ENCODE measurements at places on chromosomes 11 and 22. TPM values are rescaled to one million over a fixed set of nuclear protein-coding genes. Genes with fewer than 3 reads are reported as not detected.
A peak's percentile ranks its signal among the peaks of the same experiment; 100 is the strongest.

The IL10RA gene
- 29.3 TPM for total RNA-seq

GRCh38 chr11:122150216-122151124, 34.5 kb upstream of the BLID start:
- no peak for DNase-seq

DNA sequence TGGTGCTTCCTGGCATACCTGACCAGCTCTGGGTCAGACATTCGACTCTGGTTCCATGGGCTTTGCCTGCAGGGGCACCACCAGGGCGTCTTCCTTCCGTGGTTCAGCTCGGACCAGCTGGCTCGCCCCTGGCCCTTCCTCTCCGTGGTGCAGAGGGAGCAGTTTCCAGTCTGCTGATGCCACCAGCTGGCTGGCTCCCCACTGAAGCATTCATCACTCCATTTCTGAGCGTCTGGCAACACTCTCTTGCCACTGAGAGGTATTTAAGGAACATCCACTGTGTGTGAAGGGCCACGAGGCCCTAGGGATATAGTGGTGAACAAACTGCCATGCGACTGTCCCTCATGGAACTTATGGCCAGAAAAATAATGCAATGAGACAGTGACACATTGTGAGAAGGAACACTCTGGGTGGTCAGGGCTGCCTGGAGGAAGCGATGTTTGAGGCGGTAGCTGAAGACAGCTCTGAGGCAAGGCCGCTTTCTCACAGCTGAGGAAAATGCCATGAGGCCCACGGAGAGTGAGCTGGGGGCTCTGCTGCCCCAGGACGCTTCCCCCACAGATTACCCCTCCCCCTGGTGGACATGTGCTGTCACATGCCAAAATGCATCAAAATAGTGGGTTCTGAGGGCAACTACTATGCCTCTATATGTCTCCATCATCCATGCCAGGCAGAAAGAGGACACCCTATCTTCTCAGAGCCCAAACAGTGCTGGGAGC, 44.9 kb upstream of the ARFGAP3 start:
- DNase-seq = no peak

- DNase-seq = no peak
These were observed 15.5 kb downstream of the OTUB1 start for GRCh38 chr11:64001484-64002420.

The IL18 gene
- total RNA-seq = 34.3 TPM

- DNase-seq = no peak
These were observed 7.8 kb downstream of the SLC43A3 start for GRCh38 chr11:57419146-57419545.

GRCh38 chr11:121614636-121615240, 162.0 kb upstream of the SORL1-AS1 start:
- no peak for DNase-seq

DNA sequence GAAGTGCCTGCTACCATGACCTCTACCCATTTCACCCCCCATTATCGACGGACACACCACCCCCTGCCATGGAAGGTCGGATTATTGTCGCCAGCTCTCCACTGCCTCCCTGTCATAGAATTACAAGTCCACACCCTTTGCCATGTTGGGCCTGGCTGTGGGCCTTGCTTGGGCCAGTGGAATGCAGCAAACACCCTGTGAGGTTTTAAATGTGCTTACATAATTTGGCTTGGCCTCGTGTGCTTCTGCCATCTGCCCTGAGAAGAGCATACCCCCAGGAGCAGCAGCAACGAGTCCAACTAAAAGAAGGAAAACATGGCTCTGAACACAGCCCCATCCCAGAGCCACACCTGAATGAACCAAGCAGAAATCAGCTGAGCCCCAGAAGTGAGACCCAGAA, 94.1 kb upstream of the PRDM11 start:
- no peak for DNase-seq

The OVCH2 gene
- total RNA-seq = 0.20 TPM

DNA sequence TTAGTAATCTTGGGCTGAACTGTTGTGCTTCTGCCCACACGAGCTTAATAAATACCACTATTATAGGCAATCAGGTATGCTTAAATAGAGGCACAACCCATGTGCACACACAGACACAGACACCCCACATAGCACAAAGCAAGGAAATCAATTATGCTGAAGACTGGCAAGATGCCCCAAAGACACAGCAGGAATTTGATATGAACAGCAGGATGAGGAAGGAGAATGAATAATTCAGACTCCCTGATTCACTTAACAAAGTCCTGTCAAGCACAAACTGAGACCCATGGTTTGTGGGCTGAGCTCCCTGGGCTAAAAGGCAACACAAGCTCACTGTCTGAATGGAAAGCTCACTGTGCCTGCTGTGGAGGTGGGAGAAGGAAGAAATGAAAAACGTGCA, 42.5 kb downstream of the RBFOX2 start:
- peak; percentile 55 for DNase-seq

DNA sequence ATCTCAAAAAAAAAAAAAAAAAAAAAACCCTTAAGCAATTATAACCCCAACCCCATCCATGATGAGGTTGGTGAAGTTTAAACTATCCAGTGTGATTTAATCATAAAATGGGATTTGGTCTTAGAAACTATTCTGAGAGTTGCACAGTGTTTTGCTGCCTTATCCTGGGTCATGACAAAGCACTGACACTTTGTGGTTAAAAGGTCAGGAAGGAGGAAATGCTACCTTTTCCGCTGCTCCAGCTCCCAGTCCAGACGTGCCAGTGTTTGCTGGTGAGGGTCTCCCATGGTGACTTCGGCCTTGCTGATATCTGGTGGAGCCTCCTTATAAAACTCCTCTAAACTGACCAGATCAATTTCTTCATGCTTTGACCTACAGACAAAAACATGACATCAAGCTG, 14.5 kb downstream of the THOC5 start:
- DNase-seq = no peak

The CABP4 gene
- 3.8 TPM for total RNA-seq

DNA sequence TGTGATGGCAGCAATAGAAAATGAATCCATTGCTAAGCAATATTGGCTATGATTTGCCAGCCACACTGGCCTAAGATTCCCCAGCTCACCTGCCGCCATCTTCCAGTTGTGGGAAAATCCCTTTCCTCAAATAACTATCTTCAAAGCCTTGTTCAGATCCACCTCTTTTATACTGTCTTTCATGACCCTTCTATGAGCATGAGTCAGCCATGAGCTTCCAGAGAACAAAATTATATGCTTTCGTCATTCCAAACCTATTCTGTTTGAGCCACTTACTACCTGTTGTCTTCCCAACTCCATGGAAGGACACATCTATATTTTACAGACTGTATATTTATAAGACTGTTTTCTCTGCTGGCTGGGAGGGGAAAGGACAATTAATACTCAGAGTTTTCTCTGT, 25.0 kb upstream of the PRSS23 start:
- no peak for DNase-seq

- DNase-seq = peak; percentile 60
These were observed 43.5 kb downstream of the GGTLC2 start for GRCh38 chr22:22687638-22688500.

DNA sequence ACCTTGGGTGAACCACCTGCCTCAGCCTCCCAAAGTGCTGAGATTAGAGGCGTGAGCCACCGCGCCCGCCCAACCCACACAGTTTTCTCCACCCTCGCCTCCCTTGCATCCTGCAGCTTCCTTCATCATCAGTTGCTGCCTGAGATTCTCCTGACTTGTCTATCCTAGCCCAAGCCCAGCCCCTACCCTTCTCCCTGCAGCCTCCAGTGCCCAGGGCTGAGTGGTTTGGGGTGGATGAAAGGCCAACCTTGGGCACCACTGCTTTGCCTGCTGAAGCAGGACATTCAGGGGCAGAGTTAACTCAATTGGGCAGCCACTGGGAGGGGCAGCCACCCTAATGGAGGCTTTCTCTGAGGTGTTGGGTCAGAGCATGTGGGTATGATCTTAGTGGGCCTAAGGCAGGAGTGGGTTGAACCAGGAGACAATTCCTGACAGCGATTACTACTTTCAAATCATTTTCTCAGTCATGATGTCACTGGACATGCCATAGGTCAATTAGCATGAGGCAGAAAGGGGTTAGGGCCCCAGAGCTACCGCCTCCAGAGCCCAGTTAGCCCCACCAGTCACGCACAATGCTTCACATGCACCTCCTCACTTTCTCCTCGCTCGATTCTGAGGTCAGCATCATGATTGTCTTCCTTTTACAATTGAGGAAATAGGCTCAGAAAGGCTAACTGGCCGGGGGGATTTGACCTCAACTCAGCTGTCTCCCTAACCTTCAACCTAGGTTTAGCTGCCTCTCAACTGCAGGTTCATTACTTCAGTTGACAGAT, 1.0 kb upstream of the FKBP2 start:
- DNase-seq = peak; percentile 52

The SMTNL1 gene
- not detected for total RNA-seq

- no peak for DNase-seq
These were observed 6.0 kb upstream of the CARD10 start for GRCh38 chr22:37525073-37525745.

The OR1S2 gene
- total RNA-seq = not detected

DNA sequence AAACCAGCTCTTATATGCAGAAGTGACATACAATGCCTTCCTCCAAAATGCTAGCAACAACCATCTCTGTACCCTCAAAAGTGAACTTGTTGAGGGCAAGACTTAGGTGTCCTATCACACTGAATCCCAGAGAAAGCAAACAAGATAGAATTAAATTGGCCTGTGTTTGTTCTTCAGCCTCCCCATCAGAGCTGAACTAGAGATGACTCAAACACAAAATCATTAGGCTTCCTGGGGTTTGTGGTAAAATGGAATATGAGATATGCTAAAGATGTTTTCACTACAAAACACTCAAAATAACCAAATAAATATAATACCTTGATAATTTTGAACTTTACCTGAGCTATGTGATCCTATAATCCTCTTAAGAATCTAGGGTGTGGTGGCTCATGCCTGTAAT, 31.6 kb downstream of the ZNF214 start:
- no peak for DNase-seq

The TREH gene
- 23.0 TPM for total RNA-seq

The C22orf23 gene
- total RNA-seq = not detected

The MPZL3 gene
- 23.2 TPM for total RNA-seq

The SCGB1C1 gene
- total RNA-seq = not detected

DNA sequence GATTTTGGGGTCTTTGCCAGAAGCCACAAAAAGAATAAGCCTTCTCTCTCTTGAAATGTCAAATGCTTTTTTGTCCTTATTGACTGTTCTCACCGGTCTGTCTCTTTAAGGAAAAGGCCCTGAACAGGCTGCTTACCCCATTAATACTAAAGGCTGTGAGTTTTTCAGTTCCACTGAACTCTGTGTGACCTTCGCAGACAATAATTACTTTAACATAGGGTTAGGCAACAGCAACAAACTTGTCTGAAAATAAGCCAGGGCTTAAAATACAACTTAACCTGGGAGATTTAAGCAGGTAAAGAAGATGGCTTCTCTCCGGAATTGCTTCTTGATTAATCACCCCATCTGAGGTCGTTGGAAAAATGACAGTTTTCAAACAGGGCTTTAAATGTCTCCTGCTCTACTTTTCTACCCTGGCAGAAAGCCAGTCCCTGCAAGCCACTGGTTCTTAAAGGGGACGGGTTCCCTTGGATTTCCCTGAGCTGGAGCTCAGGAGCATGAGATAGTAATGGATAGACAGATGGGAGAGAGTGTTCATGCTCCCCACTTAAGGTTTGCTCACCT, 69.4 kb downstream of the ARL14EP start:
- DNase-seq = no peak

The PPP2R1B gene
- 42.4 TPM for total RNA-seq

DNA sequence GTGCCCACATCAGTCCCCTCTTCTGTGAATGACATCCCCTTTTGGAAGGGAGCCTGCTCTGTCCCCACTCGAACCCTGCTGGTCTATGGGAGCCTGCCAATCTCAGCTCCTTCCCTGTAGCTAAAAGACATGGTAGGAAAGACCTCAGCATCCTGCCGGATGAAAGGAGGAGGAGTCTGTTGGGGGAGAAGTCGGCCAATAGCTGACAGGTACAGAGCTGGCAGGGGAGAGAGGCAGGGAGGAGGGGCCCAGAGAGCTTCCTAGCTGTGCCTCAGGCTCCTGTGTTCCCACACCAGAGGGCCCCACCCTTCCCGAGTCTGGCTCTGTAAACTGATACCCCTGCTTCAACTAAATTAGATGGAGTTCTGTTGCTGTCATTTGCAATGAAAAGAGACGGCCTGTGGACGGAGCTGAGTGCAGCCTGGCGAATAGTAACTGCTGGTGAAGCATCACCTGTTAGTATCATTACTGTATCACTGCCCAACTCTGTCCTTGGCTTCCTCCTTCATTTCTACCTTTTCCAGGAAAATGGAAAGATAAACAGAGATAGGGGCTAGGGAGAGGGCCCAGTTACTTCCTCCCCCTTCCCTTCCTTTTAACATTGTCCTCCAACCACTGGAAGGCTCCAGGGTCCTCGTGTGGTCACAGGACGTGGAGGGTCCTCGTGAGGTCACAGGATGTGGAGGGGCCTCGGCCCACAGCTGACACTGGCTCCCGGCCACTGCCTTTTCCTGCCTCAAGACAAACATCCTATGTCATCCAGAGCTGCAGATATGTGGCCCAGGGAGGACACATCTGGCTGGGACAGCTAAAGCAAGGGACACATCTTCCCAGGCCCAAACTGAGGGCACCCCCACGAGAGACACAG, 15.1 kb downstream of the FXYD6 start:
- DNase-seq = no peak

DNA sequence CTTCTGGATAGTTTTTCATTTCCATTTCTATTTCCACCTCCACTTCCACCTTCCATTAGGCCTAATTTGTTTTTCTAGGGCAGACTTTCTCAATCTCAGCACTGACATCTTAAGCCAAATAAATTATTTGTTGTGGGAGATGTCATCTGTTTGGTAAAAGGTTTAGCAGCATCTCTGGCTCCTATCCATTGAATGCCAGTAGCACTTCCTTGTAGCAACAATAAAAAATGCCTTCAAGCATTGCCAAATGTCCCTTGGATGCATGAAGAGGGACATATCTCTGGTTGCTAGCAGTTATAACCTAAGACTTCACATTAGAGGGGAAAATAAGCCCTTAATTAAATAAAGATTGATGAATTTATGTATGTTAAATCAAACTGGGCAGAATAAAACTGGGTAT, 1.9 kb downstream of the OR52A5 start:
- DNase-seq = no peak

DNA sequence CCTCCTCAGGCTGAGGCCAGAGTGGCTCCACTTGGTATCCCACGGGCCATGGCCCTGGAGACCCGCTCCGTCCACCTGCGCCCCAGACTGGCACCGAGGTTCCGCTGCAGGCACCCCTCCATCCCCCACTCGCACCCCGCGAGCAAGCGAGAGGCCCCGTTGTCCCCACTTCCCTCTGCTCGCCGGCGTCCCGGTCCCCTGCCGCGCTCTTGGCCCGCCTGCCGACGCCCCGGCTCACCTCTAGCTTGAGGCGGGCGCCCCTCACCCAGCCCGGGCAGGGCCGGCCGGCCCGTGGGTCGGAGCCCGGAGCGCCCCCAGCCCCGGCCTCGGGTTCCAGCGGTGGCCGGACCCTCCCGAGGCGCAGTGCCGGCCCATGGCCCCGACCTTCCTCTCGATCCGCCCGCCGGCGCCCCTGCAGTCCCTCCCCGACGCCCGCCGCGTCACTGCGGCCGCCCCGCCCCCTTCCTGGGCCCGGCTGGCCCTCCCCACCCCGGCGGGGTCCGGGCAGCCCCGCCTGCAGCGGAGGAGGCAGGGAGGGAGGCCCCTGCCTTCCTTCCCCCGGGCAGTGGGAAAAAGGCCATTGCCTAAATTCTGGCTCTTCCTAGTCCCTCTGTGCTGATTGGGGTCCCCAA, at the start of gene PITPNM1:
PITPNM1 (minus strand) TSS at position 414 of the 632 bp plus-strand sequence. CDS start 1,183 bp downstream, outside the sequence.
- peak; percentile 60 for DNase-seq

The OR56A1 gene
- total RNA-seq = 0.03 TPM

All from mucosa of gallbladder (tissue), 1 donor.